EH (cell line): ENCODE measurements at places on chromosomes 1 and 21.

DNA sequence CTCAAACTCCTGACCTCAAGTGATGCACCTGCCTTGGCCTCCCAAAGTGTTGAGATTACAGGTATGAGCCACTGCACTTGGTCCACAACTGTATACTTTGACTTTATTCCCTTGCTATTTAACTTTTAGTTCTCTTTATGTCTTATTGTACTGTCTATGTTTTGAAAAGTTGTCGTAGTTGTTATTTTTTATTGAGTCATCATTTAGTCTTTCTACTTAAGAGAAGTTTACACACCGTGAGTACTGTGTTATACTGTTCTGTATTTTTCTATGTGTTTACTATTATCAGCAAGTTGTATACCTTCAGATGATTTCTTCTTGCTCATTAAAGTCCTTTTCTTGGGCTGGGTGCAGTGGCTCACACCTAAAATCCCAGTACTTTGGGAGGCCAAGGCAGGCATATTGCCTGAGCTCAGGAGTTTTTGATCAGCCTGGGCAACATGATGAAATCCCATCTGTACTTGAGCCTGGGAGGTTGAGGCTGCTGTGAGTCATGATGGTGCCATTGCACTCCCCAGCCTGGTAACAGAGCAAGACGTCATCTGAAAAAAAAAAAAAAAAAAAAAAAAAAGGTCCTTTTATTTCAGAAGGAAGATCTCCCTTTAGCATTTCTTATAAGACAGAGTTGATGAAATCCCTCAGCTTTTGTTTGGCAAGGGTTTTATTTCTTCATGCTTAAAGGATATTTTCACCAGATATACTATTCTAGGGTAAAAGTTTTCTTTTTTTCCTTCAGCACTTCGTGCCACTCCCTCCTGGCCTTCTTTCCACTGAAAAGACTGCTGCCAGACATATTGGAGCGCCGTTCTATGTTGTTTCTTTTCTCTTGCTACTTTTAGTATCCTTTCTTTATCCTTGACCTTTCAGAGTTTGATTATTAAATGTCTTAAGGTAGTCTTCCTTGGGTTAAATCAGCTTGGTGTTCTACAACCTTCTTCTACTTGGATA lies 47.6 kb downstream of the TNFSF18 start:
- DNase-seq = peak; percentile 86

DNA sequence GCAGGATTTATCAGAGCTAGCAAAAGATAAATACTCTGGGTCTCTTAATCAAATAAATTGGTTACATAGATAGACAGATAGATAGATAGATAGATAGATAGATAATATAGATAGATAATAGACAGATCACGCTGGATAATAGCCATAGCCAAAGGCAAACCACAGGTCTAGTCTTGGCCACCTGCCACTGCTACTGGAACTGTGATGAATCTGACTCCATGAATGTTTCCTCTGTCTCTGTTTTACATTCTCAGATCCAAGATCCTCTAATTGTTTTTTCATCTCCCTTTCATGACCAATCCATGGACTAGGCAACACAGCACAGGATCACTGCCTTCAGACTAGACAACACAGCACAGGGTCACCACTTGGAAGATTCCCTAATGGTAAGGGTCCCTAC lies 444.7 kb upstream of the NFIA start:
- no peak for DNase-seq

GRCh38 chr1:43063394-43064219 lies 104.9 kb upstream of the SLC2A1 start:
- no peak for DNase-seq

DNA sequence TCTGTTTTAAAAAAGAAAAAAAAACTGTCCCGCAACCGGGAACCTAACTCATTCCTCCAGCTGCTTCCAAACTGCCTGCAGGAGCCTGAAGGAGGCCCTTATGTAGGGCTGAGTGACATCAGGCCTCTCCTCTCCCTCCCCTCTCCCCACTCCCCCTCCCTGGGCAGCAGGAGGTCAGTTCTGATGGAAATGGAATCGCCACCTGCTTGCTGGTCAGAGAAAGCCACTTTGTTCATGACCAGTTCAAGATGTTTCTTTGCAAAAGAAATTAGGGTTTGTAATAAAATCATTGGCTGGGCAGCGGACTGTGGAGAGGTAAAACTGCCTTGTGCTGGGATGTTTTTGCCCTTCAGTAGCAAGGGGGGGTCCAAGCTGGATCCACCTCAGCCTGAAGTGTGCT lies at the start of gene MAP1LC3C:
MAP1LC3C (minus strand) TSS at position 73 of the 400 bp plus-strand sequence. CDS start 90 bp downstream, outside the sequence.
- no peak for DNase-seq

DNA sequence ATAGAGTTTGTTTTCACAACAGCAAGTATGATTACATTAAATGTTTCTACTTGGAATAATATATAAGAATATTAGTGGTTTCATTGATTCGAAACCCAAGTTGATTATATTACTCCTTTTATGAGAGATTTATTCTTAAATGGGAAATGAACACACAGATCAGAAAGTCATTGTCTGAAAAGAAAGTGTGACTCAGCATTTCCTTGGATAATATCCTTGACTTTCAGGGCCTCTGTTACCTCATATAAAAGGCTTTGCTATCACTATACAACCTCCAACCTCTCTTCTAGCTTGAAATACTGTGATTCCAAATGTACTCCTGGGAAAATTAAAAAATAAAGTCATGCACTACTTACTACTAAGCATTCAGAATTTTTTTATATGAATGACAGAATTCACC lies 295.3 kb upstream of the LYPLAL1 start:
- peak; percentile 36 for DNase-seq

DNA sequence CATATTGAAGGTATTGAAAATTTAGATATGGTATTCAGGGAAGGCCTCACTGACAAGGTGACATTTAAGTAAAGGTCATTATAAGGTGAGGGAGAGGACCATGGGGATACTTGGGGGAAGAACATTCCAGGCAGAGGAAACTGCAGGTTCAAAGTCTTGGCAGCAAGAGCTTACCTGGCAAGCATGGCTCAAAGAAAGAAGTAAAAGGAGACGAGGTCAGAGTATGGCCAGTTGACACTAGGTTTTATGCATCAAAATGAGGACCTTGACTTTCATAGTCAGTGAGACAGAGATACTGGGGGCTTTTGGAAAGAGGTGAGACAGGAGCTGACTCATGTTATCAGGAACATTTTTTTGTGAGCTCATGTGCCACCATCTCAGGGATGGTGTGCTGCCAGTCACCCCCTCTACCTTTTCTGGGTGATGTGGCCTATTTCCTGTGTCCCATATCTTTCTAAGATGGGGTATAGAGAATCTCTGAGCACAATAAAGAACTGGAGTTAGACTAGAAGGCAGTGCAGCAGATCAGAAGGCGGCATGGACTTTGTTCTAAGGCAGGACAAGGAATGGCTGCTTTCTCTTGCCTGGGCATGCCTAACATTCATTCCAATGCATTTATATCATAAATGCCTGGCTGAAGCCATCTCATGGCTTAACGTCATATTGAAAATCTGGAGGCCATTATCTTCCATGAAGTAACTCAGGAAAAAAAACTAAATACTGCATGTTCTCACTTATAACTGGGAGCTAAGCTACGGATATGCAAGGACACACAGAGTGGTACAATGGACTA lies 406.7 kb downstream of the NTNG1 start:
- DNase-seq = peak; percentile 1

DNA sequence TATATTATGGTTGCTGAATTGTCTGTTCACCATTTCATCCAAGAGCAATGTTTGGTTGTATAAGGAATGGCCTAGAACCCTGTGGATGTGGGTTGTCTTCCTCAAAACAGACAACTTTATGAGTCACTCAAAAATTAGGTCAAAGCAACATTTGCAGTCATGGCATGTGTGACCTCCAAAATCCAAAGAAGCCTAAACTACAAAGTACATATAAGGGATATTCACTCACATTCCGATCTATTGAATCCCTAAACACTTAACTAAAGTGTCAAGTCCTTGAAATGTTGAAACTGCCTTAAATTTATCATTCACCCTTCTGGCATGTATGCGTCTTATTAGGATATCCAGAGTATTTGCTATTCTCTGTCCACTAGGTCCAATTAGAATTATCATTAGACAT lies 491.5 kb downstream of the NUF2 start:
- peak; percentile 54 for DNase-seq

- DNase-seq = no peak
Observed at GRCh38 chr1:68706639-68707317, 209.9 kb upstream of the DEPDC1 start.

GRCh38 chr1:24704411-24705259 lies 40.6 kb upstream of the CLIC4 start:
- DNase-seq = peak; percentile 68

DNA sequence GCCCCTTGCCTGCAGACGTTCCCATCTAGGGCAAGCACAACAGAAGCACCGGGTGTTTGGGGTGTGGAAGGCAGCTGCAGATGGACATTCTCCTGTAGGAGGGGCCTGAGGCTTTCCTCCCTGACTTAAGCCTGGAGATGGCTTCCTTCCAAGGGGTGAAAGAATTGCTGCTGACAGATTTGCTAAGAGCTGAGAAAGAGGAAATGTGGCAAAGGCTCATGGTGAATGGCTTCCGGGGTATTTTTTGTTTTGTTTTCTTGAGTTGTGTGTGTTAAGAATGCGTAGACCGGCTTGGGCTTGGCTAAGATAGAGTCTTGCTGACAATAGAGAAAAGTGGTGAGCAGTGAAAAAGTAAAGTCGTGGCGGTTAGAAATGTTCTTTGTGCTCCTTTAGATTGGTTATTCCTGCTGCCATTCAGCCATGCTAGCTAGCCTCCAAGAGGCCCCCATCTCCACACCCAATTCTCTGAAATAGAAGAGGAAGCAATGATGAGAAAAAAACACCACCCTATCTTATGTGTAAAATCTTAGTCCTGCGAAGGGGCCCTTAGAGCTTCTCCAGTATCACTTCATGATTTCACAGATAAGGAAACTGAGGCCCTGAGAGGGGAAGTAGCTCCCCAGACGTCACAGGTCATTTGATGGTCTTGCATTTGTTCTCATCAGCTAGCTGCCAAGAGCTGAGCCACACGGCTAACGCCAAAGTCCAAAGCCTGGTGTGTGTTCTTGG lies 36.9 kb downstream of the EIF2D start:
- DNase-seq = peak; percentile 82

- DNase-seq = peak; percentile 7
Observed at GRCh38 chr1:44359234-44359935, 4.3 kb upstream of the ERI3 start.

DNA sequence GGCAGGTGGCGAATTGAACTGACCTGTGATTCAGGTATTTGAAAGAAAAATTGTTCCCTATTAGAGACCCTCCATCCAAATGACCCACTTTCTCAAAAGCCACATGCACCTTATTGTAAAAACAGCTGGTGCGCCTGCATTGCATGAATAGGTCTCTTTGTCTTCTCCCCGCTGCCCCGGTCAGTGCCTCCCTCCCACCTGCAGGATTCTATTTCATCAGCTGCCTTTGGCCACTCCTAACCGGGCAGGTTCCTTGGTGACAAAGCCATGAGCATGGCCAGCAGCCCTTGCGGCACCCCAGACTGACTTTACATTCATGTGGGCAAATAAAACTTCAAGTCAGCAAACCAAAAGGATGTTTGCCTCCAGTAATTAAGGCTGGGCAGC lies 6.4 kb downstream of the TMPRSS3 start:
- DNase-seq = no peak

DNA sequence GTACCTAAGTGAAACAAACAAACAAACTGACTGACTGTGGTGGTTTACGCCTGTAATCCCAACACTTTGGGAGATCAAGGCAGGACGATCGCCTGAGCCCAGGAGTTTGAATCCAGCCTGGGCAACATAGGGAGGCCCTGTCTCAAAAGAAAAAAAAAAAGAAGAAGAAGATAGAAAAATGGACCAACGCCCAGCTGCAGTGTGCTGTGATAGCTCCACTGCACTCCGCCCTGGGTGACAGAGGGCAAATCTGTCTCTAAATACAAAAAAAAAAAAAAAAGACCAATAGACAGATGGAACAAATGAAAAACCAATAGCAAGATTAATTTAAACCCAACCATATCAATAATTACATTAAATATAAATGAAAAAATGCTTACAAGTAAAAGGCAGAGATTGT lies 13.9 kb downstream of the AKR7A3 start:
- no peak for DNase-seq

DNA sequence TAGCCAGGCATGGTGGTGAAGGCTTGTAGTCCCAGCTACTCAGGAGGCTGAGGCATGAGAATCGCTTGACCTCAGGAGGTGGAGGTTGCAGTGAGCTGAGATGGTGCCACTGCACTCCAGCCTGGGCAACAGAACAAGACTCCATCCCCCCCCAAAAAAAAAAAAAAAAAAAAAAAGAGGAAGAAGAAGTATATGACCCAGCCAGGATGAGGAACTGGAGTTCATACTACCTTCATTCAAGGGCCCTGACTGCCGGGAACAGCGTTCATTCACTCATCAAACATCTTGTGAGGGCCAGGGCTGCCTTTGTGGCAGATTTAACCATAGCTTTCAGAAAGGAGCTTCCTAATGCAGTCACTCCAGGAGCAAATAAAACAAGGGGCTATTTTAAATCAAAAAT lies 127.6 kb downstream of the MRPS6 start:
- DNase-seq = no peak

DNA sequence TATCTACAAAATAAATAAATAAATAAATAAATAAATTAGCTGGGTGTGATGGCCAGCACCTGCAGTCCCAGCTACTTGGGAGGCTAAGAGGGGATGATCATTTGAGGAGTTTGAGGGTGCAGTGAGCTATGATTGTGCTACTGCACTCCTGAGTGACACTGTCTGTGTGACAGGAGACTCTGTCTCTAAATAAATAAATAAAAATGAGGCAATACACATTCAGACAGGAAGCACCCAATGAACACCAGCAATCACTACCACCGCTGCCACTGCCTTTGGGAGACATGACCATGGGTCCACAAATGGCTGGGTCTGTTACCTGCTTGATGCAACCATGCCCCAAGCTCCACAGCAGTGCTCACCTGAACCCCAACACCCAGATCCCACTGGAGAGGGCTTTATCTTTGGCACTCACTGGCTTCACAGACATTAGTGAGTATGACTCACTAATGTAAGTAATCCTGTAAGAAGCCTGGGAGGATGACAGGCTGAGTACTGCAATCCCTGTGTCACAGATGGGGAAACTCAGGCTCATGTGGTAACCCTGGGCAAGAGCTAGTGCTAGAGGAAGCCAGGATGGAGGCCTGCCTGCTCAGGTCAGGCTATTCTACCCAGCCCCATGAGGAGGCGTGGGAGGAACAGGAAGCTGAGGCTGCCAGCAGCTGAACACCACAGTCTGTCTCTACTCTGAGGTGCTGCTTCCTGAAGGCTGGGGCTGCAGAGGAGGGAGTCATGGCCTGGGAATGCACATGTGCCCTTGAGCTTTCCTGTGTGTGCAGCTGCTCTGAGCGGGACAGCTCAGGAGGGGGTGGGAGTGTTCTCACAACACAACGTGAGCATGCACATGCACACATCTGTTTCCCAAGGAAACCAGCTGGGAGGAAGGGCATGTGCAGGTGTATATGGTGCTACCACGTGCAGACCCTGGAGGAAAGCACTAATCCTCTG lies 43.0 kb downstream of the SLC9A1 start:
- DNase-seq = peak; percentile 100

DNA sequence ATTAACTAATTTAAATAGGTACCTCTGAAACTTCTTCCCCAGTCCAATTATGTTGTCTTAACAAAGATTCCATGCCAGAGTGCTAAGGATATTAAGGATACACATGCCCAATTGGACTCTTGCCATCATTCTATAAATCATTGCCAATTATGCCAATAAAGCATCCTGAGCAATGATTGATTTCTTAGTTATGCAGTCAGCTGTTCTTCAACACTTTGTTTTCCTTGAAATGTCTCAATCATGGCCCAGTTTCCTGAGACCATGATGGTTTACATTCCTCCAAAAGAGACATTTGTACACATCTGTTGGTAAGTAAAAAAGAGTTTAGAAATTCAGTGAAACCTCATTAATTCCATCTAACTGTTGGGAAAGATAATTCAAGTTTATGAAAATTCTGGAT lies 180.4 kb upstream of the PKN2 start:
- no peak for DNase-seq

GRCh38 chr1:74467786-74468377 lies 44.5 kb downstream of the LRRC53 start:
- DNase-seq = no peak
